ENCODE measurements at places on chromosomes 6 and 20.
A peak's percentile ranks its signal among the peaks of the same experiment; 100 is the strongest.

DNA sequence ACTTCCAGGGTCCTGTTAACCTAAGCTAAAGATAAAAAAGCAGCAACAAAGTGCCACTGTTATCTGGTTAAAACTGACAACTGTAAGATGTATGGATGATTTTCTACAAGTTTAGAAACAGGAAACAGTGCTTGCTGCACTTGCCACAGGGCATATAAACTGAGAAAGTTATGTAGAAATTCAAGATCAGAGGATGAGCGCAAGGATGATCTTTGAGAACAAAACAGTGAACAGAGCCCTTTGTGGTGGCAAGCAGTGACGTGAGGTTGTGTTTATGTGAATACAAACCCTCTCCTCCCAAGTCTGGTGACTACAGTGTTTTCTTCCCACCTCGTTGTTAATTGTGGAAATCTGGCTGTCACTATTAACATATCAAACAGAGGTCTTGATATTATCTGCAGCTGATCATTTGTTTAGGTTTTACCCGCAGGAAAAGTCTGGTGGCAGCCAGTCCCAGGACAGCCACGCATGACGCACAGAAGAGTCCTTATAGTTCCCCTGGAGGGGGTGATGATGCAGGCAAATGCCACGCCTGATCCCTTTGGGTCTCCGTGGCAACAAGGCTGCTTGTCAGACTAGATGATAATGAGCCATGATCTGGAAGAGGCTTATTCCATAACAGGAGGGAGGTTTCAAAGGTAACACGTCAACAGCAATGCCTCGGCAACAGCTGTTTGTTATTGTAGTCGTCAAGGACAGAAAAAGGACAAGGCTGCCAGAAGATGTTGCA, 43.1 kb upstream of the TNFAIP3 start:
- no peaks in the 10 kb centered on the region for H3K27me3 ChIP-seq
- H3K36me3 ChIP-seq, result no peaks in the 10 kb centered on the region
- peaks cover 25% of the 10 kb centered on the region for H3K4me1 ChIP-seq
- no peak overlapping the region for H3K4me3 ChIP-seq
- peak; percentile 56 for DNase-seq

GRCh38 chr6:127459231-127459641, at the start of gene KIAA0408:
KIAA0408 (minus strand) TSS chr6:127459389; CDS start chr6:127453981, 5,408 bp downstream.
- no peaks in the 10 kb centered on the region for H3K36me3 ChIP-seq
- H3K4me1 ChIP-seq, result peaks cover 6% of the 10 kb centered on the region
- peak; percentile 47 for DNase-seq
- peak within 1 kb of the TSS; percentile 46 for H3K4me3 ChIP-seq
- H3K27ac ChIP-seq, result peak within 1 kb of the TSS; percentile 70

DNA sequence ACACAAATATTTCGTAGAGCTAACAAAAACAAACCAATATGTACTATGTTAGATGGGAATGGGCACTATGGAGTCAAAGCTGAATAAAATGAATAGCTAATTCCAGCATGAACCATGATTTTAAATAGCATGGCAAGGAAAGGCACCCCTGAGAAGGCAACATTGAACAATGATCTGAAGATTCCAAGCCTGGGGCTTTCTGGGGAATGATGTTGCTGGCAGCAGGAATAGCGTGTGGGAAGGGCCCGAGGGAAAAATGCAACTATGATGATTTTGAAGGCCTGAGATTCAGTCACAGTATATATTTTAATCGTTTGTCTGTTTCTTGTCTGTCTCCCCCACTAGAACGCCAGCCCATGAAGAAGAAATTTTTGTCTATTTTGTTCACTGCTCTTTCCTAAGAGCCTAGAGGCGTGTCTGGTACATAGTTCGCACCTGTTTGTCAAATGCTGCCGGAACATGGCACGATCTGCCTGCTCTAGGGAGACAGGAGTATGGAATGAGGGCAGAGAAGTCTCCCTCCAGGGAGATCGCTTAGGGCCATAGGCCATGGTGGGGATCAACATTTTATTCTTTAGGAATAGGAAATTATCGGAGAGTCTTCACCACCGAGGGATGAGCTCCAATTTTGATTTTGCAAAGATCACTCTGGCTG, 84.8 kb upstream of the EYA2 start:
- no peak overlapping the region for H3K27ac ChIP-seq
- no peak overlapping the region for H3K4me3 ChIP-seq
- no peak for DNase-seq
- H3K4me1 ChIP-seq, result peaks cover 6% of the 10 kb centered on the region

DNA sequence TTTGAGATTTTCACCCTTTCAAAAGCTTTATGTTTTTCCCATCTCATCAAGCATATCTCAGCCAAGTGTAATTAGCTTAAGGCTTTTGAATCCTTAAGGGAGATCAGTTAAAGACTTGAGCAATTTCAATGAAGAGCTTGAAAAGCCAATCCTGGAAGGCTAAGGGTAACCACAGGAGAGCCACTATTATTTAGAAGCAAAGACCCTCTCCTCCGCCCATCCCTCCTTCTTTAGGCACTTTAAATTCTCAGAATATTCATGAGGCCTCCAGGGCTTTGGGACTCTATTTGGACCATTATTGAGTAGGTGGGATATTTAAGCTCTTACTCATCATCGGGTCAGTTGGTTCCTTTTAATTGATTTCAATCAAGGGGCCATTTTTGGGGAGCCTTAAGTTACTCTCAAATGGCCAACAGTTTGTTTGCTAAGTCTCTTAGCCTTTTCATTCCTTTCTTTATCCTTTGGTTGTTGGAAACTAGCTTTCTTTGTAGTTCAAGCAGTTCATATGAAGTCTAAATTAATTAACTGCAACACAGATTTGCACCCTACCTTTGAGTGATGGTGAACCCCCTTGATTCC, 567.2 kb downstream of the KIF16B start:
- no peaks in the 10 kb centered on the region for H3K36me3 ChIP-seq
- no peak overlapping the region for H3K27ac ChIP-seq
- DNase-seq, result no peak
- H3K27me3 ChIP-seq, result peaks cover 5% of the 10 kb centered on the region

- H3K27ac ChIP-seq, result no peak overlapping the region
- DNase-seq, result no peak
- H3K4me1 ChIP-seq, result peaks cover 4% of the 10 kb centered on the region
- H3K36me3 ChIP-seq, result no peaks in the 10 kb centered on the region
- H3K27me3 ChIP-seq, result peaks cover 74% of the 10 kb centered on the region
Observed at GRCh38 chr6:168368936-168369335, 49.4 kb upstream of the DACT2 start.

DNA sequence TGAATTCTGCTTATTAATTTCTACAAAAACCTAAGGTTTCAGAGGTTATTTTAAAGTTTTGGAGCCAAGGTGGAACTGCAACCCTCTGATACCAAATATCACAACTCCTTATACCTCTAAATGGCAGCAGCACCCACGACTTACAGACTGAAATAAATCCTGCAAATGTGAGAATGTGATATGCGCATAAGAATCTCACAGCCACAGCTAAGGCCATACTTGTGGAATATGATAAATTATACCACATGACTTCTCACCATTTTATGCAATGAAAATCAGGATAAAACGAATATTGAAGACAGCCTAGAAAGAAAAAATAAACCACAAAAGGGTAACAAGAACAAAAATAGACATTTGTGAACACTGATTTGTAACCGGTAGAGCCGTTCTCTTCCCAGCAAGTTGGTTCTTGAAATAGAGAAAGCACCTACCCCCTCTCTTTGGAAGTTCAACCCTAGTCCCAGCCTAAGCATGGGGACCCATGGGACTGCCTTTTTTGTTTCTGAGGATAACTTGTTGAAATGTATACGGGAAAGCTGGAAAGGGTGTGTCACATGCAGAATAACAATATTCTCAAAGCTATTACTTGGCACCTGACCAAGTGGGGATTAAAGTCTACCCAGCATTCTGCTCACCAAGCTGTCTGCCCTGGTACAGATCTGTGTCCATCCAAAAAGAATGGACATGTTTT, 47.1 kb upstream of the MCM9 start:
- H3K36me3 ChIP-seq, result no peaks in the 10 kb centered on the region
- H3K4me1 ChIP-seq, result no peaks in the 10 kb centered on the region
- no peak overlapping the region for H3K27ac ChIP-seq
- H3K27me3 ChIP-seq, result no peaks in the 10 kb centered on the region
- no peak overlapping the region for H3K4me3 ChIP-seq
- DNase-seq, result no peak

DNA sequence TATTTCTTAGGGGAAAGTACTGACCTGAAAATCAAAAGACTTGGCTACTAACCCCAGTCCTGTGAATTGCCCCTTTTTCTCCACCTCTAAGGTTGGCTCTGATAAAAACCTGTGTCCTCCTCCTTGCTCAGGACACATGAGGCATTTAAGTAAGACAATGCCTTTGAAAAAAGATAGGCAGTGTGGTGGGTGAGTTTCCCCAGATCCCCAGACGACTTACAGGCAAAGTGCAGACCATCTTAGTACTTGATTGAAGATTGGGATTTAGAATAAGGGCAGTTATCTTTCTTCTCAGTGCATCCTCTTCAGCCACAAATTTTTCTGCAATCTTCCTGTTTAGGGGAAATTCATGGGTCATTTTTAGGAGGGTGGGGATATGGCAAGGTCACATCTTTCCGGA, 87.8 kb downstream of the KIZ start:
- H3K36me3 ChIP-seq, result peaks cover 13% of the 10 kb centered on the region
- no peaks in the 10 kb centered on the region for H3K27me3 ChIP-seq
- no peaks in the 10 kb centered on the region for H3K4me1 ChIP-seq
- no peak overlapping the region for H3K27ac ChIP-seq

DNA sequence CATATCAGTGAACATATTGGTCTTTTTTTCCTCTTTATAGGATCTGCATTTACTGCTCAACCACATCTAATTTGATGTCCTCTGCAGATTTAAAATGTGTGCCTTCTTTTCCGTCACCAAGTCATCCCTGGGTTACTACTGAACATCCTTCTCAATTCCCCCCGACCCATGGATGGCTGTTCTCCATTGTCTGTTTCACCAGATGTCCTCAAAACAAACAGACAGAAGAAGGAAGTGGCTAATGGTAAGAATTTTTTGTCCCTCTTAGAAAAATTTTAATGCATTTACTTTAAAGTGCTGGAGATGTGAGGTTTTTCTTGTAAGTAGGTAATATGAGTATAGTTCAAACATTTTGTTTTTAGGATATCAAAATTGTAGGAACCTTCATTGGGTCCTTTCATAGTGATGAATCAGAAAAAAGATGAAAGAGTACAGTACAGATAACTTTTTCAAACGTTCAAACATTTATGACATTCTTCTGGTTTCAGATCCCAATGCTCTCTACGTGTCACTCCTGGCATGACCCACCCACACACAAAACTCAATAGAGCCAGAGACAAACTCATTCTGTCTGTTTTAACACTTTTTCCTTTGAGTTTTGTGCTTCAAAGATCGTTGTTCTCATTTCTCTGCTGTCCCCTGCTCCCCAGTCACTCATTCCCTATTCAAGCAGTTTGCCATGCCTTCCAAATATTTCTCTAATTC, 276.4 kb downstream of the PRL start:
- H3K27me3 ChIP-seq, result no peaks in the 10 kb centered on the region
- no peak overlapping the region for H3K4me3 ChIP-seq

- no peaks in the 10 kb centered on the region for H3K36me3 ChIP-seq
- H3K4me3 ChIP-seq, result no peak overlapping the region
- no peak overlapping the region for H3K27ac ChIP-seq
- DNase-seq, result no peak
- no peaks in the 10 kb centered on the region for H3K4me1 ChIP-seq
Observed at GRCh38 chr20:17463711-17464110, 67.5 kb downstream of the BFSP1 start.

- H3K4me1 ChIP-seq, result peaks cover 14% of the 10 kb centered on the region
- no peaks in the 10 kb centered on the region for H3K36me3 ChIP-seq
- no peak overlapping the region for H3K27ac ChIP-seq
- H3K27me3 ChIP-seq, result no peaks in the 10 kb centered on the region
- DNase-seq, result no peak
- no peak overlapping the region for H3K4me3 ChIP-seq
Observed at GRCh38 chr6:43947860-43948259, 177.8 kb downstream of the VEGFA start.

- no peak overlapping the region for H3K27ac ChIP-seq
- H3K36me3 ChIP-seq, result no peaks in the 10 kb centered on the region
- H3K27me3 ChIP-seq, result peaks cover 22% of the 10 kb centered on the region
- H3K4me1 ChIP-seq, result no peaks in the 10 kb centered on the region
- no peak for DNase-seq
Observed at GRCh38 chr20:57897156-57897874, 187.5 kb upstream of the PMEPA1 start.

All from left ventricle myocardium inferior (tissue), 1 donor.